ENCODE measurements at places on chromosomes 12 and 14. TPM values are rescaled to one million over a fixed set of nuclear protein-coding genes. Genes with fewer than 3 reads are reported as not detected.

GRCh38 chr12:12423367-12423766, 66.5 kb downstream of the BORCS5 start:
- no peaks in the 10 kb centered on the region for H3K36me3 ChIP-seq
- no peaks in the 10 kb centered on the region for H3K27me3 ChIP-seq
- no peak overlapping the region for H3K27ac ChIP-seq
- no peaks in the 10 kb centered on the region for H3K4me1 ChIP-seq
- no peak for DNase-seq

- no peaks in the 10 kb centered on the region for H3K27me3 ChIP-seq
- no peaks in the 10 kb centered on the region for H3K36me3 ChIP-seq
- peaks cover 4% of the 10 kb centered on the region for H3K4me1 ChIP-seq
- H3K27ac ChIP-seq = no peak overlapping the region
Observed at GRCh38 chr12:50353869-50354593, 42.4 kb downstream of the FAM186A start.

GRCh38 chr12:109827566-109828550, 5.3 kb downstream of the TRPV4 start:
- H3K27ac ChIP-seq = no peak overlapping the region
- H3K4me3 ChIP-seq = no peak overlapping the region
- no peaks in the 10 kb centered on the region for H3K36me3 ChIP-seq
- peaks cover 30% of the 10 kb centered on the region for H3K4me1 ChIP-seq
- no peaks in the 10 kb centered on the region for H3K27me3 ChIP-seq

DNA sequence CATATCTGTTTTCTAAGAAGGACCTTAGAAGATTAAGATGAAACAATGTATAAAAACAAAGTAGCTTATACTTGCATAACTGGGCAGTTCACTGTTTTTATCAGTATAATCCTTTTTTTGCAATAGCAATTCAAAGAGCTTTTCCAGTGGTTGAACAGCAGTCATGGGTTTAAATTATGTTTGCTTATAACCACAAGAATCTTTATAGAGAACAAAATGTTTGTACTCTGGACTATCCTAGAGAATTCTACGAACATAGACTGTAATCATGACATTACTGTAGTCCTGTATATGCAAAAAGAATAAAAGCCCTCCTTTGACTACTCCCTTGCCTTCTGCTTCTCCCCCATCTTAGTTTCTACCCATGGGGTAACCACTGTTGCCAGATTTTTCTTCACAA, 5.7 kb downstream of the FAM177A1 start:
- H3K4me1 ChIP-seq = peaks cover 5% of the 10 kb centered on the region
- peaks cover 28% of the 10 kb centered on the region for H3K36me3 ChIP-seq
- H3K4me3 ChIP-seq = no peak overlapping the region

GRCh38 chr14:27386391-27386790, 788.6 kb upstream of the NOVA1 start:
- no peak overlapping the region for H3K4me3 ChIP-seq
- no peaks in the 10 kb centered on the region for H3K27me3 ChIP-seq
- no peak overlapping the region for H3K27ac ChIP-seq
- H3K4me1 ChIP-seq = no peaks in the 10 kb centered on the region
- no peaks in the 10 kb centered on the region for H3K36me3 ChIP-seq

DNA sequence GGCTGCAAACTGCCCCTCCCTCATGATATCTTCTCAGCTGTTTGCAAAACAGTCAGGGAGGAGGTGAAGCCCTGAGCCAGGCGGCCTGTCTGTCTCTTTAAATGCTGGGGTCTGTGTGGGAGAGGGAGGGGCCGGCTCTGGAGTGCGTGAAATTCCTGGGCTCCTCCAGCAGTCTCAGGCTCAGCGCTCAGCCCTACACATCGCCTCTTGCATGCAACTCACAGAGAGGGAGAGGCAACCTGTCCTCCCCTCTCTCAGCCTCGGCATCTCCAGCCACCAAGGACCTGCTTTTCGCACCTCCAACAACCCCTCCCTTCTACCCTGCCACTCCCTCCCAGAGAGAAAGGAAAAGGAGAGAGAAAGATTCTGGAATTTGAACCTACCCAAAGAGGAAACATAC, at the start of gene NRXN3:
TSS of gene NRXN3 (plus strand) at position 171 of the 400 bp plus-strand sequence. CDS start 72,721 bp downstream, outside the sequence.
- DNase-seq = no peak
- H3K4me1 ChIP-seq = no peaks in the 10 kb centered on the region
- no peak within 1 kb of the TSS for H3K4me3 ChIP-seq

DNA sequence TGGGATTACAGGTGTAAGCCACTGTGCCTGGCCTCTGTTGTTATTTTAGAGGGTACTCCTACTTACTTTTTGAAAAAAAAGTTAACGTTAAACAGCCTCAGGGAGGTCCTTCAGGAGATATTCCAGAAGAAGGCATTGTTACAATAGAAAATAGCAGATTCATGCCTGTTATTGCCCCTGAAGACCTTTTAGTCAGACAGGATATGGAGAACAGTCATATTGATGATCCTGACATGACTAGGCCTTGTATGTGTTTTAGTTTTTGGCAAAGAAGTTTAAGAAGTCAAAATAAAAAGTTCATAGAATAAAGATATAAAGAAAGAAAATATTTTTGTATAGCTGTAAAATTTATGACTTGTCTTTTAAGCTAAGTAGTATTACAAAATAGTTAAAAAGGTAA, 45.3 kb downstream of the WASHC3 start:
- no peaks in the 10 kb centered on the region for H3K4me1 ChIP-seq
- no peak overlapping the region for H3K27ac ChIP-seq
- H3K36me3 ChIP-seq = peaks cover 9% of the 10 kb centered on the region
- H3K4me3 ChIP-seq = no peak overlapping the region
- no peaks in the 10 kb centered on the region for H3K27me3 ChIP-seq

KRT4 gene
- not detected for polyA plus RNA-seq

DNA sequence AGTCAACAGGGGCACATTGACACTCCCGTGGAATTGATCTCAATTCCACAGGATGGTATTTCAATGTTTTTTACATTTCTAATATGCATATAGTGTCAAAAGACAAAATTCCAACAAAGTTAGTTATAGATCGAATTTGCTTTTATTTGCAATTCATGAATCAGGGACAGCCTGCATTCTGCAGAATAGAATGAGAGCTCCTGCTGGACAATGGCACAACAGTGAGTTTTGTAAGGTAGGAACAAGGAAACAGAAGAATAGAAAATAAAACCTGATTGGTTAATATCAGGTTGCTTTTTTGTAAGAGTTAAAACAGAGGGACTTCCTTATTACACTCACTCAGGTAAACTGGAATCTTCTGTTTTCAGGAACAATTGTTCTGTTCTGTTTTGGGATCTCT, 32.8 kb upstream of the NEDD1 start:
- no peaks in the 10 kb centered on the region for H3K4me1 ChIP-seq
- no peak for DNase-seq
- H3K27ac ChIP-seq = no peak overlapping the region
- H3K36me3 ChIP-seq = no peaks in the 10 kb centered on the region

PNMA1 gene
- 34.9 TPM for polyA plus RNA-seq

Data from large intestine (tissue), 12 donors.